ENCODE measurements at places on chromosomes 5 and 9.

DNA sequence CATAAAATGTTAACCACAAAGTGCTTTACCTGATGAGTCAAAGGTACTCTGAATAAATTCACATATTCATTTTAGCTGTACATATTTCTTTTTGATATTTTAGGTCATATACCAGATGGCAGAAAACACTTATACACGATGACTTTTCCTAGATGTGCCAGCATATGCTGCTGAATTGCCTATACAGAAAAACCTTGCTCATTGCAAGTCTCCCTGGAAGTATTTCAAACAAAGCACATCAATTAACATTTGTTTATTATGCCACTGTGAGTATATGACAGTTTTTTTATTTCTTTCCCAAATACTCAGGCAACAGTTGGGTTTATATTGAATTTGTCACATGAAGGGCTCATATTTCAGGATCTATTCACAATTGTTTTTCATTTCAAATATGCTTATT is 180.8 kb downstream of the TMEM232 start:
- DNase-seq, result no peak

GRCh38 chr5:137648361-137648760 is 87.5 kb downstream of the KLHL3 start:
- DNase-seq, result no peak

GRCh38 chr5:72134226-72134899 is 27.1 kb downstream of the MAP1B start:
- no peak for DNase-seq

DNA sequence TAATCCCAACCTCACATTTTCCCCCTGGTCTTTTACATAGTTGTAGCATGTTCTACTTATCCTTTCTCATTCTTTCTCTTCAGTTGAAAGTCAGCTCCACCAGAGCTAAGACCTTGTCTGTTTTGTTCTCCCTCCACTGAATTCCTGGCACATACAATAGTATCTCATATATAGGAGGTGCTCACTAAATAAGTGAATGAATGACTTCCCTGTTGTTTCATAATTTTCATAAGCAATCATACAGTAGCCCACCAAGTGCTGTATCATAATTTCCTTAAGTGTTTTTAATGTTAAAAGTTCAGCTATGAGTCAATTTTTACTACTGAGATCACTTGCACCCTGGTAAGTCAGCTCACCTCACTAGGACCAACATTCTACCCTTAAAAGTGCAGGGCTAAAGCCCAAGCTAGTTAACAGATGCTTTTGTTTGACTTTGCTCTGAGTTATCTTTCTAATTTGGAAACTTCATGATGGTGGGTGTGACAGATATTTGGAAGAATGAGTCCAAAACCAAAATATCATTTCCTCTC is 27.6 kb downstream of the TMEM245 start:
- DNase-seq, result no peak

GRCh38 chr9:4263591-4263990 is 36.3 kb downstream of the GLIS3 start:
- no peak for DNase-seq

DNA sequence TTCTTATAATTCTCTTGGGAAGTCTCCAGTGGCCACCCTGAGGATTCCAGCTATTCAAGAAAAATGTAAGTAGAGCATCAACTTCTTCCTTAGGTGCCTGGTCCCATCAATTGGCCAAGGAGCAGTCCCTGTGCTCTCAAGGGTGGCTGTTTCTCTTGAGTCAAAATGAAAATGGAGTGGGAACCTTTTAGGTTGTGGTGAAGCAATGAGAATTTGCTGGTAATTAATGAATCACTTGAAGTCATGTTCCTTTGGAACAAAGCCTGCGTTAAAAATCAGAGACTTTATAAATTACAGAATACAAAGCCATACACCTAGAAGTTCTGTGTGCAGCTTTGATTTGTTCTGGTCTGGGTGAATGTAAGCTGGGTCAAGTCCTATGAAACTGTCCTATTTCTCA is 48.9 kb downstream of the IL31RA start:
- DNase-seq, result no peak

- no peak for DNase-seq
Measured at GRCh38 chr5:952597-953271, 55.9 kb upstream of the NKD2 start.

- DNase-seq, result no peak
Measured at GRCh38 chr5:82640916-82641315, 362.8 kb upstream of the RPS23 start.

- peak; percentile 50 for DNase-seq
Measured at GRCh38 chr5:43802119-43802518, 199.1 kb downstream of the NNT start.

DNA sequence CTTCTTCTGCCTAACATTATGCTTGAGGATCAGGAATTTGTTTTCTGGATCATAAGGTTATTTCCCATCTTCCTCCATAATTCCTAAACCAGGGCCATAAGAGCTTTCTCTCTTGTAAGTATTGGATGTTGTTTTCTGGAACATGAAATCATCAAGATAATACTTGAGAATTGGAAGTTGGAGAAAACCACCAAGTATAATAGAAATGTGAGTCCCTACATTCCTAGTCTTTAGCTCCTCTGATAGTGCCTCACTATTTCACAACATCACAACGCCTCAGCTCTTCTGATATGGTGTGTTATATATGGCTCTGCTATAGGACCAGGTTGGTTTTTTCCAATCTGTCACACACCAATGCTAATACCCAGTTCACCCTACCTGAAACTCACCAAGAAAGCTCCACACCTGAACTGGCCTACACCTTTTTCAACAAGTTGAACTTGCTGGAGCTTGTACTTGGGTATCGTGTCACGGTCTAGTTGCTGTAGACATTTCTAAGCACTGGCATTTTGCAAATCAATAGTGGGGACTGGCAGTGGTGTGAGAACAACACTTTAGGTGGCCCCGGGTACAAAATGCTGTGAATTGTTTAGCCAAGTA is 141.1 kb downstream of the ACTBL2 start:
- no peak for DNase-seq

DNA sequence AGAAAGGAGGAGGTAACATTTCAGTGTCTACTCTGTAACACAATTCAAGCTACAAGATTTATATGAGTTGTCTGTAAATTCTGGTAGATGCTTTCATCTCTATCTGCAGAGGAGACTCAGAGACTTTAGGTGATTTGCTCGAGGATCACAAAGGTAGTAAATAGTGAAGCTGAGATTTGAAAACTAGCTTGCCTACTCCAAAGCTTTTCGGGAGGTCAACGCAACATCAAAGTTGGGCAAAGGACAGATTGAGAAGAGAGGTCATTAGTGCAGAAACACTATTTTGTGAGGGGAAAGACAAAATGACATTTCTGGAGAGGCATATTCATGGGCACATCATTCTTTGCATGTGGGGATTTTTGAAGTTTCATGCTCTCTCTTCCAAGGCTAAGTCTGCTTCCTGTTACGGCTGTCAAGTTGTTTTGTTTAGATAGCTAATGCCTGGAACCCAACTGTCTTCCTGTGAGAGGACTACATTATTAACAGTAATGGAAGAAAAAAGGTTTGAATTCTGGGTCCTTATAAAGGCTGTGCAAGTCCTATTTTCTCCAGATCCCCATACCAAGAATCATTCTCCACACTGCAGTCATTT is 413.5 kb upstream of the ZNF462 start:
- DNase-seq, result no peak

DNA sequence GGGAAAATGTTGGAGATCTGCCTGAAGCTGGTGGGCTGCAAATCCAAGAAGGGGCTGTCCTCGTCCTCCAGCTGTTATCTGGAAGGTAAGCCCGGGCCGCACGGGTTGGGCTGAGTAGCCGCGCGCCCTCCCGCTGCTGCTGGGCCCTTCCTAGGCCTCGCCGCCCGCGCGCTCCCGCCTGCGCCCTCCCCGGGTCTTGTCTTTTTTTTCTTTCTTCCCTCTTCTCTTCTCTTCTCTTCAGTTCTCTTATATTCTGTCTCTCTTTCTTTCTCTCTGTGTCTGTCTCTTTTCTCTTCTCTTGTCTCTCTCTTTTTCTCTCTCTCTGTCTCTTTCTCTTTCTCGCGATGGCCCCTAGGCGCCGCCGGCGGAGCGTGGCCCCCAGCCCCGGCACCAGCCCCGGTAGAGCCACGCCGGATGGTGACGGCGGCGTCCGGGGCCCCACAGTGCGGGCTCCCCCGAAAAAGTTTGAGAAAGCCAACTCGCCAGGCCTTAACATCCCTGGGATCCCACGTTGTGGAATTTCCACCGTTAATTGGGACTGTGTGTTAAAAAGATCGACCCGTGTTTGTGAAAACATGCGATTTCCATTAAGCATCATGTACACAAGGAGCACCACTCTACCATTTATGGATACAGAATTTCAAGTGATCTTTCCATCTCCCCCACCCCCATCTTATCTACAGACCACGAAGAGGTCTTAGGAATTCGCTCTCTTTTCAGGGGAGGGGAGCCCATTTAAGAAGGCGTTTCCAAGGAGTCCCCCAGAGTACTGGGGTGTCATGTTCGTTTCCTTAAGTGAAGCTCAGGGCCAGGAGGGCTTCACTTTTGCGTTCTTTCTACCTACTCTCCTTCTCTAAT is 616 bp downstream of the ABL1 start:
- no peak for DNase-seq

GRCh38 chr5:33363537-33363936 is 77.2 kb upstream of the TARS1 start:
- DNase-seq, result no peak

DNA sequence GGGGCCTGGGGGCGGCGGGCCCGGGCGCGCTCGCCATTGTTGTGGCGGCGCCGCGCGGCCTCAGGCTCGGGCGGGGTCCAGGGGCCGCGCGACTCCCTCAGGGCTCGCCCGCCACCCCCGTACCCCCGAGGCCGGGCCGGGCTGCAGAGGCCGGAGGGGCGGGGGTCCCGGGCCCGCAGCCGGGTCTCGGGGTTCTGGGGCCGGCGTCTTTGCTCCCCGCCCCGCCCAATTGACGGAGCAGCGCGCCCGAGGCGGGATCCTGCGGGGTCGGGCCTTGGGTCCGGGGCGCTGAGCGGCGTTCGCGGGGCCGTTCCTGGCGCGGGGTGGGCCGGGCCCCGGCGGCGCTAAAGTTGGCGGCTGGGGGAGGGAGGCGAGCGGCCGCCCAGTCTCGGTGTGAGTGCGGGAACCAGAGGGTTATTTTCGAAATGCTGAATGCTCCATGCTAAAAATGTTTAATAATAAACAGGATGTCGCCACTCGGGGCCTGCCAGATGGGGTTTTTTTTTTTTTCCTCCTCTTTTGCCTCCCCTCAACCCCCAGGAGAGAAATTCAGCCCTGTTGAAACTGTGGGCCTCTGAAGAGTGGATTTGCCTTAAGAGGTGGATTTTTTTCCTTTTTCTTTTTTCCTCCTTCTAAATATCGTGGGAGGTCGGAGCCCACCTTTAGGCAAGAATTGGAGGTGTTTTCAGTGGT is 724 bp downstream of the PRRC2B start:
- no peak for DNase-seq

DNA sequence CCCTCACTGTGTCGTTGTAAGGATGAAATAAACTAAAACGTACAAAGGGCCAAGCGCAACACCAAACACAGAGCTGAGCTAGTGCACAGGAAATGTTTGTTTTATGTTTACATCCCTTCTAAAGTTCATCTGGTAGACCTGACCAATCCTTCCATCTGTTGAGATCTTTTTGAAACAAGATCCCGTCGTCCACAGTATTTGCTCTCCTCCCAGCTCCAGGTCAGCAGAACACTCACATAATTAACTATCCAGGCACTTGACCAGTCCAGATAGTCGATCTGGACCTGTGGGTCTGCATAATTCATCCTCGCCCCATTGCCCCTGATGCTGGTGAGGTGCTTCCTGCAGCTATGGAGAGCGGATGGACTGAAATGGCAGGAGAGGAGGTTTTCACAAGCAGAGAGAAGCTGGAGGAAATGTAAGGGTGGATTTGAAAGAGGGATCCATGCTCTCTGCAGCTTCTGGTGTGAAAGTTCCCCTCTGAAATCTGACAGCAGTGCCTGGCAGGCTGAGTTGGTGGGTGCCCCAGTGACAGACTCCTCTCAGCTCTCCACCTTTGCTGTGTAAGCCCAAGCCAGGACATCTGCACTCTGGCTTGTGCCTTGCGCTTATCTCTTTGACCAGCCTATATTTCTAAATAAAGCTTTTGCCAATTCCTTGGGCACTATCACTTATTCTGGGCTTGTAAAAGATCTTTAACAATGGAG is 102.4 kb downstream of the TTLL11 start:
- no peak for DNase-seq

- no peak for DNase-seq
Measured at GRCh38 chr5:80170117-80170535, 85.7 kb downstream of the SERINC5 start.

GRCh38 chr5:181166812-181167733 is 19.7 kb downstream of the OR2V2 start:
- no peak for DNase-seq

DNA sequence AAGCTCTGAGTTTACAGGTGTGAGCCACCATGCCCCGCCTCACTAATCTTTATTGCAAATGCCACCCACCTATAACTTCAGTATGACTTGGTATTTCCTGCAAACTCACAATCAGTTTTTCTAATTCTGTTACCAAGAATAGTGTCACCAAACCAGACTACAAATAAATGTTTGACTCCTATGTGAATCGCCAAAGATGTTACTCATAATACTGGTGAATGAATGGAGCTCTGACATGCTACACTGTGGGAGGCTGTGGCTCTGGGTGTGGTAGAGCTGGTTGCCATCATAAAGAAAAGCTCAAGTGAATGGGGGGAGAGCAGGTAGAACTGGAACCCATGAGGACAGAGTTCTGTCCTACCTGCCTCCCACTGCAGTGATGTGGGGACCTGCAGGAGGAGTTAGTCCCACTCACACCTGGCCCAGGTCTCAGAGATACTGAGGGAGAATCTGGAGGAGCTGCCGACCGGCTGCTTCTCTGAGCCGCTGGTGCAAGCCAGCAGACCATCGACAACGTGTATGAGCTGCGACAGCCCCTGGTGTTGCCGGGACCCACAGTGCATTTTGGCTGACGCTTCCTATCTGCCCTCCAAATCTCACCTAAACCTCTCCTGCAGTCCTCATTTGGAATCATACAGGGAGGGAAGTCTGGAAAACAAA is 95.7 kb downstream of the ENTREP1 start:
- DNase-seq, result no peak

DNA sequence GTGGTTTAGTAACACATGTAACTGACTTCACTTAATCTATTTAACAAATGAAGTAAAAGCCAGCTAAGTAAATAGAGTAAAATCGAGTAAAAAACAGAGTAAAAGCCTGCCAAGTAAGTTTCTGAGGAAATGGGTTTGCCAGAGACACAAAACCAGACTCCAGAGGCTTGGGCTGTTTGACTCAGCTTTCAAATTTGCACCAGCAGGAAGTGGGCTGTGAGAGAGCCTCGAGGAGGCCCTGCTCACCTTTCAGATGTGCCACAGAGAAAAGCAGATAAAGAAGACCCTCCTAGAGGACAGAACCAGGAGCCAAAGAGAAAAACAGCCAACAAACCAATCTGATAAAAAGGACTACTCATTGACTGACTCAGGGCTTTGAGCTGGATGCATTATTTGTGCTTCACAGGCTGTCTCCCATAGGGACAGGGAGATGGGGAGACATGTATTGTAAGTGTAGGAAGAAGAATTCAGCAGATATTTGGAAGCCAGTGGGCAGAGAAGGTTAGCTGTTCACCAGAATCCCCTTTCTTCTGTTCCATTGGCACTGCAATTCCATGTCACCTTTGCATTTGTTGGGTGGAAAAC is 14.4 kb upstream of the AMACR start:
- DNase-seq, result no peak
